Activated naive CD8-positive, alpha-beta T cell treated with anti-CD3 and anti-CD28 coated beads, Interleukin-2, amount 10 ng/mL, durations not matched to agents 7 days and 5 days (primary cell): ENCODE measurements at places on chromosomes 16 and 17. TPM values are rescaled to one million over a fixed set of nuclear protein-coding genes. Genes with fewer than 3 reads are reported as not detected.

GRCh38 chr16:85316944-85317343 is 204.7 kb upstream of the CIBAR2 start:
- no peak for DNase-seq

DNA sequence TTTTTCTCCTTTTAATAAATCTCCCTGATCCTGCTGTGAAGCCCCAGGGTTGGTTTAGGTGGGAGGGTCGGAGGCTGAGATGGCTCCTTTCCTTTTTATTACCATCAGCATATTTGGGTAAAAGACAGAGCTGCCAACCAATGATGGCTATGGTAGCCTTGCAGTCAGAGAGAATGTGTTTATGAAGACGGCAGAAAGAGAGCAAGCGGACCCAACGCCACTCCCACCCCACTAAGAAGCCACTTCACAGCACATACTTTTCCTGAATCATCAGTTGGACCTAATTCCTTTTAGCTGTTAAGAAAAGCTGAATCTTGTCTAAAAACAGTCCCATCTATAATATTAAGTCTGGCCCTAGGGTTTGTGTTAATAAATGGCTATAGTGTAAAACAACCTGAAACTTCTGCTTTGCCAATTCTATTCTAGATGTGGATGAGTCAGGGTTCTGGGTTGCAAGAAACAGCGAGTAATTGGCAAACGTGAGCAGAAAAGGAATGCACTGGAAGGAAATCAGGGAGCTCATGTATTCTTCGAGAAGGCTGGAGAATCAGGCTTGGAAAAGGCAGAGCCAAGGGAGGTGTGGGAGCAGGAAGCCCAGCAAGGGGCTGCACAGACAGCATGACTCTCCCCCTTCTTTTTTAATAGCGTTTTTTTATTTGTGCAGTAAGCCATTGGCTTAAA is 34.0 kb upstream of the PRKCA start:
- no peak for DNase-seq

DNA sequence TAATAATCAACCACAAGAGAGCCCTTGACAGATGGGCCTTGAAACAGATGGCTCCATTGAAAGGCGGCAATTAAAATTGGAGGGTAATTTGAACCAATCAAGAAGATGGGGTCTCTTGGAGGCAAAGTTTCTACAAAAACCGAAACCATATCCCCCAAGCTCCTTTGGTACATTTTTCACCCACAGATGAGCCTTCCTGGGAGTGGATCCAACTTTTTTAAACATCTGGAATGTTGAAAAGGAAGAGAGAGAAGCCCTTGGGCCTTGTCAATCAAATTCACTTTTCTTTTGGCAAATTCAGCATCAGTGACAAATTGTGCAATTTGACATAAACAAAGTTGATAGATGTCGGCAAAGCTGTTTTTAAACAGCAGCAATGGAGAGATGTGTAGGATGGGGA is 13.2 kb upstream of the NUP93 start:
- DNase-seq, result no peak

DNA sequence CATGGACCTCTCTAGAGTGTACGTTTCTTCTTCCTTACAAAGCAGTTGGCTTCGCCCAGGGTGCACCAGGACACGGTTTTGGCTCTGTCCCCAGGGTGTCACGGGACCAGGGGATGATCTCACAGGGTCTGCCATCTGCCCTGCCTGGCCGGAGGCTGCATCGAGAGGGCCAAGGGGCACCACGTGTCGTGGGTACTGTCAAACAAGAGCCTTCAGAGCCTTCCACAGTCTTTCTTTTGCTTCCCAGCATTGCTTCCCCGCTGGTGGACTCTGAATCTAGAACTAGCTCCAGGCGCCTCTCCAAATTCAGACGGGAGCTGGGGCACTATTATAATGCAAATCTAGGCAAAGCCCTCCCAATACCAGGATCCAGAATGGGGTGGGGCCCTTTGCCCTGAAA is 47.9 kb downstream of the MAPT start:
- no peak for DNase-seq

- DNase-seq, result no peak
These were observed 249.9 kb upstream of the MON1B start for GRCh38 chr16:76941113-76941512.

DNA sequence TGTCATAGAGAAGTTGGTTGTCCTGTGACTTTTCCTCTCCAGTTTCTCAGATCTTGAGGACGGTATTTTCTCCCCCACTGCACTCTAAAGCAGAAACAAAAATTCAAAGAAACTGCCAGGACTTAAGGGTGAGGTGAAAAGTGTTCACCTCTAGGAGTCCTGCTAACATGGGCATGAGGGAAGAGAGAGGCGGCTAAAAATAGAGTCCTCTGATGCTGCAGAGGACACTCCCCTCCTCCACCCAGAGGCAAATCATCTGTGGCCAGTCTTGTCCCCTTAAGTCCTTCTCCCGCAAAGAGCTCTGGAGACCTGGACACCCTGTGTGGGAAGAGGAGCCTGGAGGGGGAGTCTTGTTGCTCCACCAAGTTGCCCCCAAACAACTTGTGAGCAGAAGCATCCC is 4.7 kb upstream of the DDX19A start:
- no peak for DNase-seq

- DNase-seq, result no peak
These were observed 49.4 kb downstream of the TNFRSF13B start for GRCh38 chr17:16922386-16923096.

GRCh38 chr17:71247441-71248015 is 873.3 kb upstream of the SOX9 start:
- no peak for DNase-seq

GRCh38 chr16:14307059-14307526 is 236.0 kb downstream of the MRTFB start:
- DNase-seq, result no peak

GRCh38 chr17:45722161-45722560 is 62.0 kb upstream of the CRHR1 start:
- no peak for DNase-seq

DNA sequence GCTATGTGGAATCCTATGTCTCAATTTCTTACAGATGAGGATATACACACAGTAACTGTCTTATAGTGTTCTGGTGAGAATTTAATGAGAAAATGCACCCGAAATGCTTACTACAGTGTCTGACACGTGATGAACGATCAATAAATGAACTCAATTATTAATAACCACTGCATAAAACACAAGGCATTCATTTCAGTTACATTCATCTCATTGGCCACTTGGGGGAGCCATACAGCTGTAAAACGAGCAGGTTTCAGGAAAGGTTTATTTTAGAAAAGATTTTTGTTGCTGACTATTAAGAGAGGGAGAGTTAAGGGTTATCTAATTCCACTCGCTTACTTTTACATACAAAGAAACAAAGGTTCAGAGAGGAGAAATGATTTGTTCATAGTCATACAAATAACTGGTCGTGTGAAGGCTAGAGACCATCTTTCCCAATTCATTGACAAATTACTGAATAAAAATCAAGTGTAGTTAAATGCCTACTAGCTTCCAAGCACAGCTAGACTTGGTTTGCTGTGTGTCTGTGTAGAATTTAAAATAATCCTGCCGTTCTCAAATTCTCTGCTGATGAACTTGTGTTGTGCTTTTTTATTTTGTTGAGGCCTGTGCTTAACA is 160.1 kb downstream of the MAP2K4 start:
- no peak for DNase-seq

DNA sequence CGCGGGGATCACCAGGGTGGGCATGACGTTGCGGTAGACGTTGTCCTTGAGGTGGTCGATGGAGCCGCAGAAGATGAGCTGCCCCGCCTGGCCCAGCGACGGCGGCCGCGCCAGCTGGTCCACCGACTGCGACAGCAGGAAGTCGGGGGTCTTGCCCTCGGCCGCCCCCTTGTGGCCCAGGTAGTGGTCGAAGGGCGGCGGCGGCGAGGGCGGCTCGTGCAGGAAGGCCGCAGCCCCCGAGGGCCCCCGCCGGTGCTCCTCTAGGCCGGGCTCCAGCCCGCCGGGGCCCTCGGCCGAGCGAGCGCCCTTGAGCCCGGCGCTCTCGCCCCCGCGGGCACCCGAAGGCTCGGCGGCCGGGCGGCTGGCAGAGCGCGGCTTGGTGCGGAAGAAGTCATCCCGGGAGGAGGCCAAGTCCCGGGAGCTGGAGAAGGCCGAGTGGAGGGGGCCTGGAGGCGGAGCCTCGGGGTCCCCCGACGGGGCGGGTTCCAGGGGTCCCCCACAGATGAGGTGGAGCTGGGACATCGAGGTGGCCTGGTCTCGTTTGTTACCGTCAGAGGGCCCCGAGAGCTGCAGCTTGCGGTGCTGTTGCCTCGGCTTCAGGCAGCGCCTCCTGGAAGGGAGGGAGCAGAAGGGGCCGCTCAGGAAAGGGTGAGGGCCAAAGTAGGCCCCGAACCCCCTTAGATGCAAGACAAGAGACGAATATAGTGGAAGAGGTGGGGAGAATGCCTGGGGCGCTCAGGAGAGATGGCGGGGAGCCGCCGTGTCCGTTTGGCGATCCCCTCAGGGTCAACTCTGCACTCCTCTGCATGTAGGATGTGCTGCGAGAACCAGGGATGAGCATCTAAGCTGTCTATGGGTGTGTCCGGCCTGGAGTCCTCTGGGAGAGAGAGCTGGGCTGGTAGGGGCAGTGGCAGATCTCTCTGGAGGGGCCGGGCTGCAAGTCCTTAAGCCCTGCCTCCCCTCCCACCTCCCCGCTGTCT is 8.8 kb downstream of the FAM171A2 start:
- peak; percentile 82 for DNase-seq

DNA sequence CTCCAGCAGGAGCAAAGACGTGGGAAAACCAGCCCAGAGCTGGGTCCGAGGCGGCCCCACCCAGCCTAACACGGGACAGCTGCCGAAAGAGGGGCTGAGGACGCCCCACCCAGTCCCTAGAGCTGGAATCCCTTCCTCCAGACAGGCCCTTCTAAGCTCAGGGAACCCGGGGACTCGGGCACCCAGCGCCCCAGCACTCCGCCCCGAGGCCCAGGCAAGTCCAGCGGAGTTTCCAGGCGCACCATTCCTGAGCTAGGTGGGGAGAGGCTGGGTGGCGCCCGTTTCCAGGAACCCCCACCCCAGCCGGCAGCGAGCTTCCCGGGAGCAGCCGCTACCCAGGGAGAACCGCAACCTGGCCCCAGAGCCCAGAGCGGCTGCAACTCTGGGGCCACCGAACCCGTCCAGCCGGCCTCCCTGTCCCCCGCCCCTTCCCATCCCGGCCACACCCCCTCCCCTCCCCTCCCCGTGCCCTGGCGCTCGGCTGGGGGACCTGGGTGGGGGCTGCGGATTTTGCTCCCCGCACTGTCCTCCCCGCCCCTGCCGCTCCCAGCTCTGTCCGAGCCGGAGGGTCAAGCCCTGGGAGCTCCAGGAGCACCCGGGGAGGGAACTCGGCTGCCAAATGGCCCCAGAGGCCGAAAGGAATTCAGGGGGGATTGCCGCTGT is 536 bp downstream of the TMC6 start:
- DNase-seq, result no peak

DNA sequence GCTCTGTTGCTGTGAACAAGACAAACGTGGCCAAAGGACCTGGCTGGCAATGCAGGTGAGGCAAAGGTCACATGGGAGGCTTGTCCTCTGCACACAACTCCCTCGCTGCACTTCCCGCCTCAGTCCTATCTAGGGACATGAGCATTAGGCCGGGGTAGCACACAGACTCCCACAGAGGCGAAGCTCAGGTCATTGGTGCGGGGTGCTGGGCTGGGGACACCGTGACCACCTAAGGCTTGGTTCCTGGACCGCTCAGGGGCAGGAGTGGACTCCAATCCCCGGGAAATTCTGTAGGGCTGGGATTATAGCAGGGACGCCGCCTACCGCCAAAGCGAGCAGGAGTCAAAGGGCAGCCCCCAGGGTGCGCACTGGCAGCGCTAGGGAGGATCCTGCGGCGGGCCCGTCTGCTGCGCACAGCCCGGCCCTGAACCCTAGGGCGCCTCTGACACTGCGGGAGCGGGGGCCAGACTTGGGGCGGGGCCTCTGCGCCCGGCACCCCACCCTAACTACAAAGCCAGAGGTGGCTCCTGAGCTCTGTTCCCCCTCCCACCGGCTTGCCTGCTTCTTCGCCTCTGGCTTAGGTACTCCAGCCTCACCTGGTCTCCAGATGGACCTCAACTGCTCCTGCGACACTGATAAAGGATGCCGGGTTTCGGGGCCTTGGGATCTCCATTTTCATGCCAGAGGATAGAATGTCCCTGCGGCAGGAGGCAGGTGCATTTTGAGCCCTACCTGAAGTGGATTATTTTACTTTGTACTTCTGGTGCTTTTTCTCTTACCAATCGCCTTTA is 3.9 kb upstream of the MT1B start:
- no peak for DNase-seq

- no peak for DNase-seq
These were observed 17.2 kb downstream of the RBFOX3 start for GRCh38 chr17:79593636-79594035.

DNA sequence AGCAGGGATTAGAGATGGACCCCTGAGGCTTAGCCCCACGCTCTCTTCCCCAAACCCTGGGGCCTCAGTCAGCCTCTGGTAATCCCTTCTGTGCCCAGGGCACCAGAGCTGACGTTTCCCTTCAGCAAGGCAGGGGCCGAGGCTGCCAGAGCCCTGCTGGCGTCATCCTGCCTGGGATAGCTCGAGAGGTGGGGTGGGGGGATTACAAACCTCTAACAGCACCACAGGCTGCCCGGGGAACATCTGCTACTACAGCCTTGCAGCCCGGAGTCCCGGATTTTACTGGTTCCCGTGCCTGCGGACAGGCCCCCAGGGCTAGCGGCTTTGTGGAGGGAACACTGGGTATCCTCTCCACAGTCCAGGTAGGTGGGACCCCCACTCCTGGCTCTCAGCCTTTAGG is at the start of gene AANAT:
TSS of gene AANAT (plus strand) at position 238 of the 400 bp plus-strand sequence. CDS start 1,144 bp downstream, outside the sequence.
- no peak for DNase-seq

Gene CRYM
- not detected for total RNA-seq

Gene NPIPA3
- 1.8 TPM for total RNA-seq

Gene PPY
- not detected for total RNA-seq

Gene PRKCB
- 120 TPM for total RNA-seq

Gene MYH13
- not detected for total RNA-seq
